ENCODE measurements at places on chromosomes 1 and 21.

DNA sequence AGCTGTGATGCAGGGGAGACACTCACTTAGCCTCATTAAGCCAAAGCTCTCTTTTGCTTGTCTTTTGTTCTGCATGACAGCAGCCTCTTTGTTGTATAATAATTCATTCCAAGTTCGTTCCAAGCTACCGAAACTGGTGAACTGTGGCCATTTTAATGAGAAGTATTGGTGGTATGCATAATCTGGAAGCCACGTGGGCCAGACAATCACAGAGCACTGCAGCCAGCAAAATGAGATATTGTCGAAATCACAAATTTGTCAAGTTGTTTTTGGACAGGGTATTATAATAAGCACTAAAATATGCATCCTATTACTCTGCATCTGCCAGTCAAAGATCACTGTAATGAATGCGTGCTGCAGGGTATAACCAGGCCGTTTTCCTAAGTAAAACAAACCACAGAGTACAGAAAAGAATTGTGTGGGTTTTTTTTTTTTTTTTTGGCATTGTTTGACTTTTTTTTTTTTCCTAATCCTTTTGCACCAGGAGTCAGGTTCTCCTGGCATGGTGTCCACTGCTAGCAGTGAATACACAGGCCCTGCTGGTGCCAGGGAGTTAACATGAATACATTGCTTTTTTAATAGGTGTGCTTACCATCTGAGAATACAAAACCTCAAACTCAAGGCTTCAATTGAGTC, 423.9 kb downstream of the PTBP2 start:
- DNase-seq = no peak

GRCh38 chr1:14415396-14415795, 183.1 kb upstream of the KAZN start:
- DNase-seq = no peak

GRCh38 chr21:45359451-45360217, 45.3 kb upstream of the COL18A1 start:
- no peak for DNase-seq

- peak; percentile 86 for DNase-seq
These were observed 816 bp downstream of the IL6R start for GRCh38 chr1:154405747-154406571.

DNA sequence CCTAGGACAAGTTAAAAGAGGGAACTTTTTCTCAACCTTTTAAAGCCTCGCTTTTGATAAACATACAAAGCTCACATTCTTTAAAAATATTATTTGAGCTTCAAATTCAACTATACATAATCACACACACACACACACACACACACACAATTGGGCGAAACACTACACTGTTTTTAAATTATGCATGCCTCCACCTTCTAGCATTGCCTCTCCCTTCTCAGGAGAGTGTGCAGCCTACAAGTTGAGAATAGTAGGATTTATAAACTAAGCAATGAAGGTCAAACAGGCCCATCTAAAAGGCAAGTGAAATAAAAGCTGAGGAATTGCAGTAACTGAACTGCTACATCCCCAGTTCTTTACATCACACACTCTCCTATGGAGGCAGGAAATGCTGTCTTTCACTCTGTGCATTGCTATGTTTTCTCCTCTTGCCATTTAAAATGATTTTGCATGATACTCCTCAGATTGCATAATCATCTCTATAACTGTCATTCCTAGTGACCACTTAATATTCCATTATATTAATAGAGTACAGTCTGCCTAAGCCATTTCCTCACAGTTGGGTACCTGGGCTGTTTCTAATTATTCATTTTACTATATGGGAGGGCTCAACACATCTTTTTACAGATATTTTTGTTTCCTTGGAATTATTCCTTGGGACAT, 92.5 kb upstream of the KCNE2 start:
- no peak for DNase-seq

Data from right kidney (tissue), 9 donors.